Activated T-cell treated with anti-CD3 and anti-CD28 coated beads, Interleukin-2, amount 50 U/mL, for 4 hours (primary cell): ENCODE measurements at places on chromosomes 2 and 18. TPM values are rescaled to one million over a fixed set of nuclear protein-coding genes. Genes with fewer than 3 reads are reported as not detected.

DNA sequence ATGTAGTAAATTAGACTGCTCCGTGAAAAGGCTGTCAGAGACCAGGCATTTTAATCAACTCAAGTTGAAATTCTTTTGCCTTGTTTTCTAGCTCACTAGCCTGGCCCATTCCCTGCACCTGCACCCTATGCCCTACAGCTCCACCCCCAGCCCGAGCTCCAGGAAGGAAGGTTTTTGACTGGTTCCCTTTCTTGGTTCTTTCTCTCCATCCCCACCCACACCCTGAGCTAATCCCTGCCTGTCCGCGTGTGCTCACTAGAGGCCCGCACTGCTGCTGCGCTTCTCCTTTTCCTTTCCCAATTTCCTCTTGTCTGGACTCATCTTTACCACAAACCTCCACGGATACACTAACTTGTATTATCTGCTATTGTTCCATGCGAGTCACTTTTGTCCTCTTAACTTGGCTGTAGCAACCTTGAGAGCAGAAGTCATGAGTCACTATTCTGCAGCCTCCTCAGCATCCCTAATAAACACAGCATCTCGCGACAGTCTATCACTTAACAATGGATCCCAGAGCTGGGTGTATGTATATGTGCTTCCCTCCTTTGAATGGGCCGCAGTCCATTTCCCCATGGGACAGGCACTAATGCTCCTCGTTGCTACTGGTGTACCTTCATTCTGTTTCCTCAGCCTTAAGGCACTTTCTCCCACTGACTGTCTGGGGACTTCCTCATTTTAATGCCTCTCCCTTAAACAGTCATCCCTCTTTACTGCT is 36.5 kb downstream of the COLEC12 start:
- no peak for DNase-seq

DNA sequence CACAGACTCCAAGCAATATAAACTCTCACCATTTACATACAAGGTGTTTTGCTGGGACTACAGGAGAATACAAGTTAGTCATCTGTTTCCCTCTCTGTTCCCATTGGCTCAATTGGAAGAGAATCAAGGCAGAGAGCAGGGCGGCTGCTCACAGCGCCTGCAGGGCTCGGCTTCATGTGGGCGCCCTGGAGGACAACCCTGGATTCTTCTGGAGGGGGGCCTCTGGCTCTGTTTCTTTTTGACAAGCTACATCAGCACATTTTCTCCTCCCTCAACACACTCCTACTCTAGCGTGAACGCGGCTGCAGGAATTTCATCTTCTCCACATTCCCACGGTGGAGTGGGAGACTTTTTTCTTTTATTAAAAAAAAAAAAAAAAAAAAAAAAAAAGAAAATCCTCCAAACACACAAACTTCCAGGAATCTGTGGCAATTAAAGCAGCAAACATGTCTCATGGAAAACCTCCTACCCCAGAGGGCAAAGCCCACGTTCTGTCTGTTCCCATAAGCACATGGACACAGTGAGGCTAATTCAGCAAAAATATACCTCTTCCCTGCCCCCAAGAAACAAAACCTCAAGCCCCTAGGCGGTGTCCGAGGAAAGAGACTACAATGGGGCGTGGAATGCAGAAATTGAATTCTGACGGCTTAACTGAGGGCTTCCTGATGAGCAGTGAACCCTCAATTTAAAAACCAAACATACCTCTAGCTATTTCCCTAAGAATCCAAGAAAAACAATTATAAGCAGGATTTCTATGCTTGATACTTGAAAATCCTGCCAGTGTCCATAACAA is 50.6 kb downstream of the PARD6G start:
- DNase-seq = no peak

- DNase-seq = no peak
Observed at GRCh38 chr2:2707206-2707991, 376.3 kb upstream of the MYT1L start.

DNA sequence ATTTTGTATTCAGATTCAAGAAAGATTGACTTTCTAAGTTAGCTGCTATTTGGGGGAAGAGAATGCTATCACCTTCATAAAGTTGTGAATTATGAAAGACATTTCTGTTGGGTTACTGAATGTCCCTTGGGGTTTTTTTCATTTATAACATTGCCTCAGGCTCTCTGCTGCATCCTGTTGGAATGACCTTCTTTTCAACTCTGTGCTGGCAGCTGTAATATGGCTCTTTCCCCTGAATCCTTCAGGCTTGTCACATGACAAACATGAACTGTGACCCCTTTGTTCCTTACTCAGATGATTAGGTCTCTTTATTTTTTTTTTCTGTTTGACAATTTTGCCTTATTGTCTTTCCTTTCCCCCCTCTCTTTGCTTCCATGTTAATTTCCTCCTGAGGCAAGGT is 159.8 kb downstream of the TAF4B start:
- DNase-seq = no peak

- DNase-seq = no peak
Observed at GRCh38 chr2:225735844-225736243, 336.3 kb downstream of the NYAP2 start.

DNA sequence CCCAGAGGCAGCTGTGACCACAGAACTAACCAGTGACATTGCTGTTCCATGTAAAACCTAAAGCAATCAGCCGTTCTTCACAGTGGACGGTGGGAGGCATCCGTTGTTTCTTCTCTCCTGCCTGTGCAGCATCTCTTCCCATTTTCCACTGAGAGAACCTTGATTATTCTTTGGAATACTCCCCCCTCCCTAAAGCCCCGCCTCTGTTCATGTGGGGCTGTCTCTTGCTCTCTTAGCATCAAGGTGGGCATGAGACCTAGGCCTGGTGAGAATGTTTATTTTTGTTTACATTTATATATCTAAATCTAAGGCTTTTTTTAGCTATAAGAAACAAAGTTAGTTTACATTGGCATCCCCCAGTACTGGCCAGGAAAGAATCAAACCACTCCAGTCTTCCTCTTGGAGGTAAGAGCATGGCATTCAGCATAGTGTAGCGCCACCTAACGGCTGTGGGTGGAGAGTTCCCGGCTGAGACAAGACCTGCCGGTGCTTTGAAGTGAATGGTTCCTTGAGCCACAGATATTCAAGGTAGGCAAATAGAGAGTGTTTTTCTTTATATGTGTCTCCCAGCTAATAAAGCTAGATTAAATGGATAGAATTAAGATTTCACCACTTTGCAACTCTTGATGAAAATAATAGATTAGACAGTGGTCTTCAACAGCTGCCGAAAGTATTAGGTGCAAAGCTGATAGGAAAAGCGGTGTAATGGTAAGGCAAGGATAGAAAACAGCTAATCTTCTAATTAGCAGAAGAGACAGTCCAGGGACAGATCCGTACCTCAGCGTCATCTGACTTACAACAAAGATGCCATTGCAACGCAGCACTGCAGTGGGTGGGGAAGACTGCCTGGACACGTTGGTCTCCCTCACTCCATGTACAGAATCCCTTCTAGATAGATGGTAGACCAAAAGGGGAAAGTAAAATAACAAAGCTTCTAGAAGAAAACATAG is 219.6 kb upstream of the RAB12 start:
- no peak for DNase-seq

GRCh38 chr18:37160038-37160820 is 331.3 kb downstream of the KIAA1328 start:
- no peak for DNase-seq

DNA sequence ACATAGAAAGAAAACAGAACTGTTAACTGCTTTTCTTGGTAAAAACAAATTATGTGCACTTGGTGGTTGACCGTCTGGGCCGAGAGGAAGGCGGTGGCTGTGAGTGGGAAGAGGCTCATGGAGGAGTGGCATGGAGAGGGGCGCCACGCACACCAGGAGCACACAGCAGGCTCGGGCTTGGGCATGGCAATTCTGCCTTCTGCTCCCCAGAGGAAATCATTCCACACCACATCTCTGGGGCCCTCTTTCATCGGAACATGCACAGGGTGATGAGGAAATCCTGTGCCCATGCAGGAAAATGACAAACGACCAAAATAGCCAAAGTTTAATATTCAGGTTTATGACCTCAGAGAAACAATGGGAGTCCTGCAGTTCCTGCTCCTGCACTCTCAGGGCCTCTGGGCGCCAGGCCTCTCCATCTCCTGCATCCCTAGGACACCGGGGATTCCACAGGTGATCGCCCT is 26.4 kb downstream of the WDFY1 start:
- no peak for DNase-seq

GRCh38 chr18:48925491-48925780 is 25.3 kb downstream of the SMAD7 start:
- DNase-seq = no peak

DNA sequence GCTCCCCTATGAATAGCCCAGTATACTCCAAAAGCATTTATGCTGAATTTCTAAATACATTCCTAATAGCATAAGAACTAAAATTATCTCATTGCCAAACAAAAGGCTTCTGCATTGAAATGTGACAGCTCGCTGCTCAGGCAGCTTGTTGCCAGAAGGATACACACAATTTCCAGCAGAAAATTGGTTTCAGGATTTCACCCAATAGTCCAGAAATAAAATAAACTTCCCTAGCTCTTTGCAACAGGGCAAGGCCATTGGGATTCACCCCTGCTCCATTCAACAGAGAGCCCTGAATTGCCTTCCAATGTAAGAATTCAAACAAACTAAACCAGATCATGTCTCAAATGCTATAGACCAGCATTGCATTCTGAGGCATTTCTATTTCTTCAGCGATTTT is 70.7 kb downstream of the RBM43 start:
- no peak for DNase-seq

GRCh38 chr18:36993068-36993467 is 164.1 kb downstream of the KIAA1328 start:
- no peak for DNase-seq

GRCh38 chr18:36352384-36352783 is 54.9 kb downstream of the FHOD3 start:
- DNase-seq = no peak

DNA sequence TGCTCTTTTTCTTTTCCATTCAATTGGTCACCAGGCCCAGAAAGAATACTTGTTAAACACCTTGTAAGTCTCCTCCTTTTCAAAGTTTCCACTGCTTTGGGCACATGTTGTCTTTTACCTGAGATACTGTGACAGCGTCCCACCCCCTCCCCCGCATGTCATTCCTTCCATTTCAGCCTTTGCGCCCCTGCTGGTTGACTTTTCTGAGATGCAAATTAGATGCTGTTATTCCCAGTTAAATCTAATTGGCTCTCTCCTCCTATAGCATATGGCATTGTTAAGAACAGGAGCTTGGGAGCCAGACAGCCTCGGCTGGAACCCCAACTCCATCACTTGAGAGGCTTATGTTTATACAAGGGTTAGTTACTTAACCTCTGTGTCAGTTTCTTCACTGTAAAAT is 80.3 kb upstream of the GAREM1 start:
- no peak for DNase-seq

DNA sequence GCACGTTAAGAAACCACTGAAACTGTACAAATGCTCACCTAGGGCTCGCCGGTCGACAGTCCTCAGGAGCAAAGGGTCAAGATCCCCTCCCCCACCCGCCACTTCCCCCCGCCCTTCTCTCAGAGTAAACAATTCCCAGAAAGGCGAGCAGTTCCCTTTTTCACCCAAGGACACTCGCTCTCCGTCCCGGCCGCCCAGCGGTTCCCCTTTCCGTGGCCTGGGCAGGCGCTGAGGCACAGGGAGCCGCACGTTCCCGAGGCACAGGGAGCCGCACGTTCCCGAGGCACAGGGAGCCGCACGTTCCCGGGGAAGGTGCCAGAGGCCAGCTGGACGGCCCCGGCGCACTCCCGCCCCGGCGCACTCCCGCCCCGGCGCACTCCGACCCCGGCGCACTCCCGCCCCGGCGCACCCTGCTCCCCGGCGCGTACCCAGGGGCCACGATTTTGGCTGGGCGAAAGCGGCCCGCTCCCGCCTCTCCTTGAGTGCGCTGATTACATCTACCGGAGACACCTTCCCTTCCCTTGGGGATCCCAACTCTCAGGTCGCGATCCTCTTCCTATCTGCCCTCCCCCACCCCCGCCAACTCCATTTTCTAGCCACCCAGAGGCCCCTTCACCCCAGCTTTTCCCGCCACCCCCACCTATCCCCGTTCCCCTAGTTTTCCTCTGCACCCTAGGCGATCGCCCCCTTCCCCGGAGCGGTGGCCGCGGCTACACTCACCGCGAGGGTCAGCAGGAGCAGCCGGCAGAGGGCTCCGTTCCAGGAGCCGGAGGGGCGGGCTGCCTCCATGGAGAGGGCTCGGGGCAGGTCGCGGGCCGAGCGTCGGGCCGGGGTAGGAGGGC is 817 bp downstream of the DSC2 start:
- DNase-seq = no peak

DNA sequence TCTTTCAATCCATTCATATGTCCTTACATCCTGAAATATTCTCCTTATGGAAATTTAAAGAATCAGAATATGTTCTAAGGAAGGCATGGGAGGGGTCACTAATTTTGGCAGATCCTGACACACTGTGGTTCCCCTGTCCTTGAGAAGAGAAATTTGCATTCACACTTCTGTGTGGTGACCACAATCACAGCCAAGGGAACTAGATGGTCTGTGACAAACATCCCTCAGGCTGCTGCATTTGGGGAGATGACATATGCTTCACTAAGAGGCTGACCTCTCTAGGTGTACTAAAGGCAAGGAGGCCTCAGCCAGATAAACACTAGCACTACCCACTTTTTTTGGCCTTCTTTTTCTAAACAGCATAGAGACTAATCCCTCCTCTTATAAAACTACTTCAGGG is 129.6 kb downstream of the MREG start:
- DNase-seq = no peak

- DNase-seq = no peak
Observed at GRCh38 chr2:167134381-167135072, 246.2 kb downstream of the XIRP2 start.

DNA sequence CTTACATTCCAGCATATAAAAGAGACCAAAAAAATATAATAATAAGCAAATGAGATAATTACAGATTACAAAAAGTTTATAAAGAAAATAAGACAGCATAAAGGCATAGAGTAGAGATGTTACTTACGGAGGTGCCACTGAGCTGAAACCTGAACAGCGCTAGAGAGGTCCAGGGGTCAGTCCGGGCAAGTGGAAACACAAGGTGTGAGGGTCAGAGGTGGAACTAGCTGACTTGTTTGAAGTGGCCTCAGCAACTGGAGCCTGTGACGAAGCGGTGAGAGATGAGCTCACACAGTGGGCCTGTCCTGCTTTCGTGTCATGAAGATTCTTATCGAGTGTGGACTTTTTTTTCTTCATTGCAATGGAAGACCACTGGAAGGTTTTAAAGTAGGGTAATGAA is 288.3 kb upstream of the TANK start:
- no peak for DNase-seq

Gene SLC35F5
- total RNA-seq = 15.6 TPM

Gene CCDC142
- 17.3 TPM for total RNA-seq

Gene KCNIP3
- total RNA-seq = not detected

Gene CFAP210
- total RNA-seq = 0.43 TPM
